ENCODE measurements at places on chromosomes 6 and 20.

DNA sequence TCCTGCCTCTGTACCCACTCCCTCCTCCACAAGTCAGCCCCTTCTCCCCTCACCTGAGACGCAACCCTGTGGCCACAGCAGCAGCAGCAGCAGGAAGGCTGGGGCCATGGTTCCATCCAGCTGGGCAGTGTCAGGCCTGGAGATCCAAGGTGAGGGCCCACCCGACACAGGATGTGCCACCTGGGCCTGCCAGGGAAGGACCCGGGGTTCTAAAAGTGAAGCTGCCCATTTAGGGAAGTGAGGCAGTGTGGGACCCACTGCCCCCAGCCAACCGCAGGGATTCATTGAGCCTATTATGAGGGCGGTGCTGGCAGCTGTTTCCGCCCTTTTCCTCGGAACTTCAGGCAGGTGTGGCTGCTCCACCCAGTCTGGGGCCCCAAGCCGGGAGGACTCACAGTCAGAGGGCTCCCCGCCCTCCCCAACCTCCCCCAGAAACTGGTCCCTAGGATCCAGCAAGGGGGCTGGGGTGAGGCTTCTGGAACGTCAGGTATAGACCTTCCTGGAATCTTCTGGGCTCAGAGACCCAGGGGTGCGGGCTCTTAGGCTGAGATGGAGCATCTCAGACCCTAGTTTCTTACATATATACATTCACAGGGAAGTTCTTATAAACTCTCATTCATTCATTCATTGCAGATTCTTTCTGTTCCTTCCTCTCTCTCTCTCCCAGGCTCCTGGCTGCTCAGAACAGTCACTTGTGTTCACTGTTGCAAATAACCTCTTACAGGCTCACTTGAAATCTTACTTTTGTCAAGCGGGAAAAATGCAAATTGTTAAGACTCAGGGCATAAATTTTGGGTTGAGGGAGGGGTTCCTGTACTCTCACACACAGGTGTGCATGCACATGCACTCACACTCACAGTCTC lies at the start of gene TREML2:
Gene TREML2, minus strand, starts transcription at position 249 of the 863 bp plus-strand sequence. Its CDS starts 141 bp downstream, at position 108.
- no peak for DNase-seq

GRCh38 chr6:7773322-7773721 lies 47.4 kb downstream of the BMP6 start:
- no peak for DNase-seq

- no peak for DNase-seq
Observed at GRCh38 chr6:13249817-13250216, 78.5 kb downstream of the TBC1D7 start.

GRCh38 chr6:110814102-110815014 lies 911 bp downstream of the CDK19 start:
- peak; percentile 18 for DNase-seq

- DNase-seq = peak; percentile 59
Observed at GRCh38 chr20:31594558-31595379, 10.3 kb upstream of the ID1 start.

DNA sequence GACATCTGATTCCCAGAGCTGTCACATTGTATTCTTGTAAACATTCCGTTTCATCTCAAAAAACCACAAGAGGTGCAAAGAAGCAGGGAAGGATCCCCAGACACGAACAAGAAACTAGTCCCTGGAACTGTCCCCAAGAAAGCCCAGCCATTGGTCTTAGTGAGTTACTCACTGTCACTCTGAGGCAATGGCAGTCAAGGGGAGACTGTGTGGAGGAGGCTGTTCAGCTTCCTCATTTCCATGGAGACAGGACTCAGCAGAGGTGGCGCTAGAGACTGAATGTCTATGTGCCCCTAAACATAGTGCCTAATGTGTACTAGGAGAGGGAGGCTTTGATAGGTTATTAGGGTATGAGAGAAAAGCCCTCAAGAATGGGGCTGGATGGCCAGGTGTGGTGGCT lies 11.1 kb downstream of the ULBP1 start:
- DNase-seq = no peak

- DNase-seq = peak; percentile 26
Observed at GRCh38 chr6:55069132-55069781, 105.1 kb upstream of the HCRTR2 start.

DNA sequence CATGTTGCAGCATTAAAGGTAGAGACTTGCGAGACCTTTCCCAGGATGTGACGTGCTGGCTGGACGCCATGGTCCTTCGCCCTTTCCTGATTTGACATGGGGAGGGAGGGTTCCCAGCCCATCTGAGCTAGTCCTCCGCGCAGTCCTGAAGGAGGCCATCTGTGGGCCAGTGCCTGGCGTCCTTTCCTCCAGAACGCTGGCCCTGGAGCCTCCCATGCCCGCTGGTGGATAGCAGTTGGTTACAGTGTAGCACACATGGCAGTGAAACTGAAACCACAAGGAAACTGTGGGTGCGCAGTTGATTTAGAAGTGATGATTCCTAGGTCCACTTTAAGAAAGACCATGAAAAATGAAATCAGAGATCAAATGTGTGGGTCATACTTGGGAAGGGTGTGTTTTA lies 193.7 kb downstream of the CDH4 start:
- DNase-seq = no peak

DNA sequence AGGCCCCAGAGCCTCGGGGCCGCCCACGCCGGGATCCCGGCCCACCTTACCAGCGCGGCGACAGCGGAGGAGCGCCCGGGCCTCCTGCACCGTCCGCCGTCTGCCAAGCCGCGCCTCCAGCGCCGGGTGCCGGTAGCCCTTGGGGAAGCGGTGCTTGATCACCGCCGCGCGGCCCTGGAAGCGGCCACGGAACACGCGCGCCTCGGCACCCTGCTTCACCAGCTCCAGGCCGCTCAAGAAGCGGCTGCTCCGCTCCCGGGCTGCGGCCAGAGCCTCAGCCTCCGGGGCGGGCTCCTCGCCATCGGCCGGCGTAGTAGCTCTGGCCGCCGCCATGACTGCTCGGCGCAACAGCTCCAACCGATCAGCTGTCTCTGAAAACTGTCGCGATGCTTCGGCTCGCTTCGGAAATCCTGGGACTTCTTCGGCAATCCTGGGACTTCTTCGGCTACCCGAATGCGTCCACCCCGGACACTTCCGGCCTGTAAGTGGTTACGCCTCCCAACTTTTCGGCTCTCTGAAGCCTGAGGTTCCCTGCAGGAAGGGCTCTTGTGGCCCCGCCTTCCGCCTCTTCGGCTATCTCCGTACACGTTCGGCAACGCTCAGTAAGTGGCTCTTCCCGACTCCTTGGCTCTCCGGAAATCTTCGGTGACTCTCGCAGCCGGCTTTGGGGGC lies at the start of gene TP53RK:
Gene TP53RK, minus strand, starts transcription at position 363 of the 672 bp plus-strand sequence. Its CDS starts 30 bp downstream, at position 333.
- DNase-seq = peak; percentile 100

DNA sequence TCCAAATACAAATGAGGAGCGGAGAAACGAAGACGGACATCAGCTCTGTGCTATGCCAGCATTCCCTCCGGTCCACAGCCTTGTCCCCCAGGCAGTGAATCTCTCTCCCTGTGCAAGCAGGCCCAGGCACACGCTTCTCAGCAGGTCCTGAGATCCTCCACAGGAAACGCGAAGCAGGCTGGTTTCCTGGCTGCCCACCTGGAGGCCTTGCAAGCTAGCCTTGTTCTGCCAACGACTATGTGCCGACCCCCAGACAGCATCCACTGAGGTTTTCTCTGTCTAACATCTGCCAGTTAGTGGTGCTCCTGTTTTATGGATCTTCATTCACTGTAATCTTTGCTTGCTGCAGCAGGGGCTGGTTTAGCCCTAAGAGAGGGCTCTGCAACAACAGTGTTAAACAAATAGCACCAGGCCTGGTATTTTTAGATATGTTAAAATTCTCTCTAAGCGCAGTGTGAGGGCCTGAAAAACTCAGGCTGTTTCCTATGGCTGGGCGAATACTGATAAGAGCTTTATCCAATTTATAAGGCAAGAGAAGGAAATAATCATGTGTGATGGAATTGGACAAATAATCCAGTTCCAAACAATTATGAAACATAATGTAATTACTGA lies 386.0 kb upstream of the ARID1B start:
- DNase-seq = no peak

- DNase-seq = no peak
Observed at GRCh38 chr6:103284835-103285234, 1574.9 kb downstream of the HACE1 start.

DNA sequence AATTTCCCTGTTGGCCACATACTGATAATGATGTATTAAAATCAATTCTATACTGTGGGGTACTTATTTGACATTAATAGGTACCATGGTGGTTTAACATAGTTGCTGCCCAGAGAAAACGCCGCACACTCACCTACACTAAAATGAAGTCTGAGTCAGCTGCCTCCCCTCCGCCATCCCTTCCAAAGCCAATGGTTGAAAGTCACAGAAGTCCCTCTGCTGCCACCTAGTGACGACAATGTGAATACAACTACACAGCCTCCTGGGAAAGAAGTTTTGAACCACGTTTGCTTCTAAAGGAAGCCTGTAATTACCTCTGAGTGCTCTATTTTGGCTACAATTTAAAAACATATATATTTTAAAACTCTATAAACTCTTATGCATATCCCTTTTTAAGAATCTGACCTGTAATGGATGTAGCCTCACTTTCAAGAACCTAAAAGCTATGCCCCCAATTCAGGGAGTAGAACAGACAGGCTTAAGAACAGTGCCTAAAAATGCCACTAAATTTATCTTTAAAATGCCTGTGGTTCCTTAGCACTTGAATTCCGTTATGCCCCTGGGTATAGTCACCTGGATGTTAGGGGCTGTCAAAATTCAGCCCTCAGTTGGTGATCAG lies 20.6 kb upstream of the ECI2 start:
- DNase-seq = peak; percentile 81

DNA sequence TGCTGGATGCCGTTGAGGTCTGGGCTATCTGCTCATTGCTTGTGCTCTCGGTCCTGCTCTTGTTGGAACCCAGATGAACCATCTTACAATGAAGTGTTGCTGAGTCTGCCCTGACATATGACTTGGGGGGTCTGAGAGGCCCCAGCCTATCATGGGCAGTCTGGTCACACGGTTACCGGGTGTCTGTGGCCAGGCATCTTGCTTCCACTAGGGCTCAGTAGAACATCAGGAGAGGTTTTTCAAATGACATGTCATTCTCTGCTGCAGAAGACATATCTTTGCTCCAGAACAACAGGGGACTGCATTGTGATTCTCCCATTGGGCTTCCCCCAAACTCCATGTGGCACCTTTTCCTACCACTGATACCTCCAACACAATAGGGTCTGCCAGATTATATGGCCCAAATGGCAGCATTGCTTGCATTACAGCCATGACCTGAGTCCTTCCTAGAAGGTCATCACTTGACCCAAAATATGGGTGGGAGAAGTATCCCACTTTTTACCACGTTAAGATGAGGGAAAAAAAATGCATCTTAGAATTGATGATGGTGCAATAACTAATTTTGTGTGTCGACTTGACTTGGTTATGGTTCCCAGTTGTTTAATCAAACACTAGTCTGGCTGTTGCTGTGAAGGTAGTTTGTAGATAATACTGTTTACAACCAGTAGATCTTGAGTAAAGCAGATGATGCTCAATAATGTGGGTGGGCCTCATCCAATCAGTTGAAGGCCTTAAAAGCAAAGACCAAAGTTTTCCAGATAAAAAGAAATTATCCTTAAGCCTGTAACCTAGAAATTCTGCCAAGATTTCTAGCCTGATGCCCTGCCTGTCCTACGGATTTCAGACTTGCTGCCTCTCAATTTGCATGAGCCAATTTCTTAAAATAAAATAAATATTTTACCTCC lies 241.0 kb downstream of the QKI start:
- no peak for DNase-seq

GRCh38 chr6:90428514-90428913 lies 131.9 kb upstream of the BACH2 start:
- DNase-seq = no peak

DNA sequence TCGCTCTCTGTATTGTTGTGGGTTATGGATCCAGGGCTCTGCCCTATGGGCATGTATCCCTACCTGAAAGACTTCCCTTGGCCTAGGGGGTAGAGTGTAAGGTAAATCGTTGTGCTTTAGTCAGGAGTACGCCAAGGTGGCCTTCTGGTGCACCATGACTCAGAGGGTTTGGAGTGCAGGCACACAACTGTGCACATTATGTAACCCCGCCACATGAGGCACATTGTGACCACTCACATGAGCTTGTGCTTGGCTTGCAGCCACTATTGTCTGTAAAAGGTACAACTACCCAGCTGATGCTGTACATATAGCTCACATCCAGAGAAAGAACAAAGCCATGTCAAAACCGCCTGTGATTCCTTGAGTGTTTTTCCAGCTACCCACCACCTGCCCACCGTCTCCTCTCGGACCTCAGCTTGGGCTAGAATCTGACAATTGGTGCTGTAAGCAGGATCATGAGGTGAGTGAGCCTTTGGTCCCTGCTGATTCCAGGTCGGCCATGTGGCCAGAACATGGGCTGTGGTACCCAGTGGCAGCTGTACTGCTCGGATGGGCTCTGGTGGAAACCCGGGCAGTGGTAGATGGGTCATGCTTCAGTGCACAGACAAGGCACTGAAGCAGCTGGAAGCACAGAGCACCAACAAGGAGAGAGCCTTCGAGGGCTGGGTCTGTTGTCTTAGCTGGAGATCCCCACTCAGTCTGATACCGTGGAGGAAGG lies 33.8 kb downstream of the HDDC2 start:
- DNase-seq = no peak

- no peak for DNase-seq
Observed at GRCh38 chr6:41464481-41464880, 81.7 kb upstream of the FOXP4 start.

DNA sequence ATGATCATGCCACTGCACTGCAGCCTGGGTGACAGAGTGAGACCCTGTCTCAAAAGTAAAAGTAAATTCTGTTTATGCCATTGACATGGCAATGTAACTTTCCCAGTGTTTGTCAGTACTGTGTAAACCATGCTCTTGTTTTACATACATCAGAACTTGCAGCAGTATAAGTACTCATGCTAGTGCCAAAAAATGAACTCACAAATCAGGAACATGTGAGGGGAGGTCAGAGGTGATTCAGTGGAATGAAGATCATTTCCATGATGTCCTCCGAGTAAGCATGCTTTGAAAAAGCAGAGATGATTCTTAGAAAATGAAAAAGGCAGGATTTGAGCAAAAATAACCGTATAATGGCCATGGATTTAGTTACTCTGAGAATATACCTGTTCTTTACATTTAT lies 81.9 kb downstream of the ANKS1A start:
- no peak for DNase-seq

- DNase-seq = no peak
Observed at GRCh38 chr20:17446171-17446570, 85.0 kb downstream of the BFSP1 start.

DNA sequence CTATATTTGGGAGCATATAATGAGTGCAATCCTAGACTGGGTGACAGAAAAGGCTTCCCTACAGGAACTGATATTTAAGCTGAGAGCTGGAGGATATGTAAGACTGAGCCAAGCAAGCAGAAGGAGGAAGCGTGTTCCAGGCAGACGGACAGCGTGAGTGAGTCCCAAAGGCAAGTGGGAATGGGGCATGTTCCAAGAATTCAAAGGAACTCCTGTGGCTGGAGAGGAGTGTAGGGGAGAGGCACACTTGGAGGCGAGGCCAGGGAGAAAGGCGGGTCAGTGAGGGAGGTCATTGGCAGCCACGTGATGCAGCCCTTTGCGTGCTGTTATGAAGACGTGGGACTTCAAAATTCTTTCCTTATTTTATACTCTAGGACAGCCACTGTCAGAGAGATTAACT lies 27.9 kb upstream of the SGK1 start:
- no peak for DNase-seq

Measured in A172 (cell line).